ENCODE measurements at places on chromosomes 7 and 10.

DNA sequence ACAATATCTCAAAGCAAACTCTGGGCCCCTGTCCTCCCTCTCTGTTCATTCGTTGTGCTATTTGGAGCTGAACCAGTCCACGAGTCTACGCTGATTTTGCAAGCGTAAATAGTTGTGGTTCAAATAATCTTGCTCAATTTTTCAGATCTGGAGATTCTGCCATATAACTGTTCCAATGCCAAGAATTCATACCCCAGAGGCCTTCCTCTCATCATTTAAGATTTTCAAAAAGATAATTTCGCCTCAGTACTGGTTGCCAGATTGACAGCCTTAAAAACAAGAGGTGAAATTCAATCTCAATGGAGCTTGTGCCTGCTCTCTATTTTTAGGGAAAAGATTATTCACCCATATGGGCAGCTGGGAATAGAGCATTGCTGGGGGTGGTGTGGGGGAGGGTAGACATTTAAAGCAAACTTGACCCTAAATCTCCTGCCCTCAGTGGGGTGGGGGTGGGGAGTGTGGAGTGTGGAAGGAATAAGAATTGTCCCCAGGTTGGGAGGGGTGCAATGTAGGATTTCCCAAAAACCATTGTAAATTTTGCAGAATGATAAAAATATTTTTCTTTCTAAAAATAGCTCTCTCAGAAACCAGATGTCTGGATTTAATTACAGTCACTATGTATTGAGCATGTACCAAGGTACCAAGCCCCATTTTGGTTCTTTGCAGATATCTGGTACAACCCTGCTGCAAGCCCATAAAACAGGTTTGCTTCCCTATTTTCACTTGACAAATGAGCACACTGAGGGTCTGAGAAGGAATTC, 104.7 kb upstream of the EEPD1 start:
- no peak for DNase-seq

GRCh38 chr7:106070567-106071254, 41.4 kb downstream of the SYPL1 start:
- DNase-seq, result no peak

- DNase-seq, result no peak
Measured at GRCh38 chr10:47047127-47047504, 135.9 kb downstream of the PTPN20 start.

- no peak for DNase-seq
Measured at GRCh38 chr10:74244097-74244685, 93.2 kb downstream of the ADK start.

DNA sequence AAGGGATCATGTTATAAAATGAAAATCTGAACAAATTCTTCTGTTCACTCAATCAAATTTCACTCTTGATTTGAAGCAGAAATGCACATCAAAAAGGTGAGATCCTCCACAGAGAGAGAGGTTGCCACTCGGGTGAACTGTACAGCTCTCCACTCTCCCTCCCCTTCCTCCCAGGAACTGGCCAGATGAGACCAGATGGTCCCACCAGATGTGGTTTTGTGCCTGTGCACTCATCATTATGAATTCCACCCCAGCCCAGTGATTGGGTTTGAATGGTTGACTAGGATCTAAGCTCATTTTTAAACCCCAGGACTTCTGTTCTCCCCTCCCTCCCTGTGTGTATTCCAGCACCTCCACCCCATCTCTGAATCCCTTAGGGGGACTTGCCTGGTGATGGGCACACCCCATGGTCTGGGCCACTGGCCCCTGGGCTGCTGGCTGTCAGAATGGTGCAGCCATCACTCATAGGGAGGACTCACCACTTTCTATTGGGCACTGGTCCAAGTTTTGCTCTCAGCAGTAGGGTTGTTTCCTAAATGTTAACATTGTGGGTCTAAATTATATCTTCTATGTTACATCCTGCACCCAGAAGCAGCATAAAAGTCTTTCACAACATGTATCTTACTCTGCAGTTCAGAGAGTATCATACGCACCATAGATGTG, 393.1 kb downstream of the TNS3 start:
- DNase-seq, result no peak

GRCh38 chr10:71634531-71635164, 84.9 kb downstream of the C10orf105 start:
- no peak for DNase-seq

- DNase-seq, result peak; percentile 86
Measured at GRCh38 chr10:75210282-75211006, at the start of gene VDAC2. Gene VDAC2 (plus strand): TSS chr10:75210796. CDS start chr10:75211159, 363 bp downstream.

DNA sequence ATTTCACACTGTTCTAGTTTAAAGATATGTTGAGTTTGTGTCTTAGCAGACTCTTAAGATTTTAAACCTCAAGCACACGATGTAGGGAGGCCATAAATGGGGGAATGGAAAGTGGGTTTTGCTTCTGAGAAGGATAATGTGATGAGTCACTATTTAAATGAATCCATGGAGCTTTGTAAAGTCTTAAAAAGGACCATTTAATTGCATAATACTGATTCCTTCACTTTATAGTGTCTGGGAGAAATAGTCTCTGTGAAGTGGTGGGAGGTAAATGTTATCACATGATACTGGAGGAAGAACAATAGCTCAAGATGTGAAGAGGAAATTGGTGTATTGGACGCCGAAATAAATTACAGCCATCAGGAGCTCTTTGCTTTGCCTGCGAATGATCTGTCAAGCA, 84.0 kb upstream of the MYO3A start:
- no peak for DNase-seq

DNA sequence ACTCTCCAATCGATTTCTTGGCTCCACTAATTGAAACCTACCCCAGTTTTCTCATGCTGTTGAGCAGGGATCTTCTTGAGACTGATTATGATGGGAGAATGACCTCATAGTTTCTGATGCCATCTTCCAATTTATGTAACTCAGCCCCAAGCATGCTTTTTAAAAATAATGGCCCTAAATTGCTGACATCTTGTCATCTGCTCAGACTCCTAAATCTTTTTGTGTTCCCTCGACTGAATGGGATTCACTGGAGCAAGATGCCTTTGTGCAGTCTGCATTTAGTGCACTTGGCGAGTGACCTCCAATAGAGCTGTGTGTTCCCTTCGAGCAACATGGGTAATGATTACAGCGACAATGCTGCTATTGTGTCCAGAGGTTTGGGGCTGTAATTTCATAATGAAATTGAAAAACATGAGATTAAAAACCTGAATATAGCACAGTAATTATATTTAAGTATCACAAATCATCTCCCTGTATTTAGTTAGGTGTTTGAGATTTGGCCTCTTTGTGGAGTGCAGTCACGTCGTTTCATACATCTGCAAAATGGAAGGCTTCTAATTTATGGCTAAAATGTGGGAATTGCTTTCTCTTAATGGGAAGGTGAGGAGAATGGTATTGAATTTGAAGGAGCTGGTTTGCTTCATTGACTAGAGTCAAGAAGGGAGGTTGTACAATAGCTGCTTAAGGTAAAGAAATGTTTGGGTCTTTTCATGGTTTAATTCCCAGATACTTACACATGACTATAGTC, 192.9 kb downstream of the AUTS2 start:
- no peak for DNase-seq

DNA sequence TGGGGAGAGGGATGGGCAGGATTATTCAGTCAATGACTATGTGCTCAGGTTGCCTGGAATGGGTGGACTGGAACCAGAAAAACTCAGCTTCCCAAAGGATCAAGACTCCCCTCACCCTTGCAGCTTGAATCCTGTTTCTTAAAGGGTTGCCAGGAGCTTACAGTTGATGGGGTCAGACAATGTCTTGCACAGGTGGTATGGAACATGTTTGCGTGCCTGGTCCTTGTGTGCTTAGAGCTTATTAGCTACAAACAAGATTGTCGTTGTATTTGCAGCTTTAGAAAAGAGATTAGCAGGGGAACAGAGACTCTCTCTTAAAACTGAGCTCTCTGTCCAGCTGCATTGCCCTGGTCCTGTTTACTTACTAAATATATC, 56.9 kb downstream of the PRR15 start:
- DNase-seq, result no peak

DNA sequence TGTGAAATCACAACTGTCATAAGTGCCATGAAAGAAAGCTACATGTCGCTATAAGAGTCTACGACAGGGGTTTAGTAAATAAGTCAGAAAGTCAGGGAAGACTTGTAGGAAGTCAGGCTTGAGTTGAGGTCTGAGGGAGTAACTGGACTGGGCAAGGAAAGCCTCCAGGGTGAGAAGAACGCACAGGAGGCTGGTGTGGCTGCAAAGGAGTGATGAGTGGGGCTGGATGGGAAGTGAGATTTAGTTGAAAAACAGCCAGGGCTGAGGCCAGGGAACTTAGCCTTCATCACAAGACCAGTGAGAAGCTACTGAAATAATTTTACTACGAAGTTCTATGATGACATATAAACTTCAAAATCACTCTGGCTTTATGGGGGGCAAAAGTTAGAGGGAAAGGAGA, 763.7 kb upstream of the PHF14 start:
- no peak for DNase-seq

GRCh38 chr10:44874166-44874565, 37.0 kb upstream of the TMEM72 start:
- DNase-seq, result no peak

- no peak for DNase-seq
Measured at GRCh38 chr10:103603382-103603781, 109.9 kb downstream of the NEURL1 start.

DNA sequence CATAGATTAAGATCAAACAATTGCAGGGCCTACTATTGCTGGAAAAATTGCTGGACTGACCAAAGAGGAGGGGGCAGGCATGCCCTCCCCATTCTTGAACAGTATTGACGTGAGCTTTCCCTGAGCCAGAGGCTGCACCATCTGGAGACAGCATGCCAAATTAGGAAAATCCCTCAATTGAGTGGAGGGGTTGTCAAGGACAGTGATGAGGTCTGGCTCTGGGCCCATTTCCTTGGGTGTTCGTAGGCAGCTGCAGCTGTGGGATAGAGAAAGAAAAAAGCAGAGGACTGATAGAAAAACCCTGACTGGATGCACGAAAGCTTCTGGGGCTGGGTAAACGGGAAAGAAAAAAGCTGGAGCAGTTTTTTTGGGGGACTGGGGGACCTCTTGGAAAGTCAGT, 22.8 kb upstream of the ORC5 start:
- no peak for DNase-seq

DNA sequence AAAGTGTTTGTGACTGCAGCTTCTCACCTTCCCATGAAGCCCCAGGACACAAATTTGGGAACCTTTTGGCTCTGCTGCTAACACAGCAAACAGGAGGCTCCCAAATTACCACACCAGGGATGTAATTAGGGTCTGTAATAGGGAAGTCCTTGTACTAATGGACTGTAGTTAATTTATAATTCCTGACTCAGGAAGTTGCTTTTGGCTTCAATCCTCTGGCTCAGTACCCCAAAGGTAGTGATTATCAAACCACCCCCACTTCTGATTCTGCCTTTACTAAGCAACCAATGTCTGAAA, 3.8 kb upstream of the MALSU1 start:
- no peak for DNase-seq

DNA sequence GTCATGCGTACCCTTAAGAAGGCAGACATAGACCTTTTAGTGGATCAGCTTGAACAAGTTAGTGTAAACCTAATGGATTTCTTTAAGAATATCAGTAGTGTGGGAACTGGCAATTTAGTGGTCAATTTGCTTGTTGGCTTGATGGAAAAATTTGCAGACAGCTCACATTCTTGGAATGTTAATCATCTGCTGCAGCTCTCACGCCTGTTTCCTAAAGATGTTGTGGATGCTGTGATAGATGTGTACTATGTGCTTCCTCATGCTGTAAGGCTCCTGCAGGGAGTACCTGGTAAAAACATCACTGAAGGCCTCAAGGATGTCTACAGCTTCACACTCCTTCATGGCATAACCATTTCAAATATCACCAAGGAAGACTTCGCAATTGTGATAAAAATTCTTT, 103.4 kb downstream of the ABCA13 start:
- no peak for DNase-seq

- DNase-seq, result no peak
Measured at GRCh38 chr7:27163288-27164044, 1.9 kb downstream of the HOXA9 start.

All from stimulated activated CD8-positive, alpha-beta memory T cell treated with anti-CD3 and anti-CD28 coated beads, Interleukin-15, amount 100 ng/mL, for 4 hours (primary cell).